Left renal pelvis (tissue), 4 donors: ENCODE measurements at places on chromosomes 3 and 15. TPM values are rescaled to one million over a fixed set of nuclear protein-coding genes. Genes with fewer than 3 reads are reported as not detected.

The ZBED2 gene
- polyA plus RNA-seq = 0.23 TPM

The PLD1 gene
- polyA plus RNA-seq = 12.7 TPM

The CFAP161 gene
- 0.44 TPM for polyA plus RNA-seq

The DAZL gene
- not detected for polyA plus RNA-seq

The EXD1 gene
- not detected for polyA plus RNA-seq

The CAMK1 gene
- 21.4 TPM for polyA plus RNA-seq

The HACL1 gene
- polyA plus RNA-seq = 18.2 TPM

DNA sequence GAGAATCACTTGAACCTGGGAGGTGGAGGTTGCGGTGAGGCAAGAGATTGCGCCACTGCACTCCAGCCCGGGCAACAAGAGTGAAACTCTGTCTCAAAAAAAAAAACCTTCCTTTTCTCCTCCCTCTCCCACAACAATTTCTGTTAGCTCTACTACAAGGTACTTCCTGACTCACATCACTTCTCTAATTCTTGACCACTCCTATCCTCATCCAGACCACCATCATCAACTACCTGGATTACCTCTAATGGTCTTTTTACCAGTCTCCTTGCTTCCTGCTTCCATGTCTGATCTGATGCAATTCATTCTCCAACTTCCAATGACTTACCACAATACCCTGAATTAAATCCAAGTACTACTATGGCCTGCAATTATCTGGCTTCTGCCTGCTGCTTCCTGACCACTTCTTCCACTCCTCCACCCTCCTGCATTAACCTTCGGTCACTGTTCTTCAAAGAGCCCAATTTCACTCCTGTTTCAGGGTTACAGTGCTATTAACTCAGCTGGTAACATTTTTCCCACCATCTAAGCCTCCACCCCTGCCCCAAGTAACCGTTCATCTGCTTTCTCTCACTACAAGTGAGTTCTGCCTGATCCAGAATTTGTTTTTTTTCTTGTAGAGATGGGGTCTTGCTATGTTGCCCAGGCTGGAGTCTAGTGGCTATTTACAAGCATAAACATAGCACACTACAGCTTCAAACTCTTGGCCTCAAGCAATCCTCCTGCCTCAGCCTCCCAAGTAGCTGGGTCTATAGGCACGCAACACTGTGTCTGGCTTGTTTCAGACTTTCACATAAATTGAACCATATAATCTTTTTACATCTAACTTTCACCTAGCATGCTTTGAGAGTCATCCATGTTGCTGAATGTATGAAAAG is 27.8 kb downstream of the DCAF1 start:
- DNase-seq = no peak

DNA sequence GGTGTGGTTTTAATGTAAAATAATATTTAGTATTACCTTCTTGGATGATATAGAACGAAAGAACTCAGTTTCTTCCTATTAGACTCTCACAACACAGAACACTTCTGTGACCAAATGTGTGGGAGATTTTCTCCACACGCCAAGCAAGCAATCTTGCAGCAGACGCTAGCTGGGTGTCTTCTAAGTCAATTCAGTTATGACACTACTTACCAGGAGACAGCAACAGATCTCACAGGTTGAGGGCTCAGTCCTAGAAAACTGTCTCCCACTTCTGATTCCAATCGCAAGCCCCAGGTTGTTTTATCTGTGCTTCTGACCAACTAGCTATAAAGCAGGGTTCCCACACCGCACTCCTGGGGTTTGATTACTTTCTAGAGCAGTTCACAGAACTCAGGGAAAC is 41.2 kb downstream of the HERC1 start:
- no peak for DNase-seq

- DNase-seq = no peak
Measured at GRCh38 chr15:85389772-85390171, 9.4 kb downstream of the AKAP13 start.

DNA sequence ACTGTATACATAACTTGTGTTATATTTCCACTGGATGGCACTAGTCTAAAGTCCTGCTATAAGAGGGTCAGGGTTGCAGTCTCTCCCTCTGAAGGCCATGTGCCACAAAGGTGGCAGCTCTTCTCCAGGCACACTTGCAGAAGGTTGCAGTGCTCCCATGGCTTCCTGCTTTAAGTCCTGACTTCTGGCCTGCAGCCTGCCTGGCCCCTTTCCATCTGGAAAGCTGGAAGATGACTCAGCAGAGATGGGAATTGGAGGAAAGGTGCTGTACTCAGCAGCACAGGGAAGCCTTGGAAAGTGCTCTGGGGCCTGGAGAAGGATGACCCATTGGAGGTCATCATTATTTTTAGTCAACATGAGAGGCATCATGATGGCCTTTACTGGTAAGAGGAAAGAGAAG is 40.9 kb upstream of the MRPL3 start:
- DNase-seq = no peak

DNA sequence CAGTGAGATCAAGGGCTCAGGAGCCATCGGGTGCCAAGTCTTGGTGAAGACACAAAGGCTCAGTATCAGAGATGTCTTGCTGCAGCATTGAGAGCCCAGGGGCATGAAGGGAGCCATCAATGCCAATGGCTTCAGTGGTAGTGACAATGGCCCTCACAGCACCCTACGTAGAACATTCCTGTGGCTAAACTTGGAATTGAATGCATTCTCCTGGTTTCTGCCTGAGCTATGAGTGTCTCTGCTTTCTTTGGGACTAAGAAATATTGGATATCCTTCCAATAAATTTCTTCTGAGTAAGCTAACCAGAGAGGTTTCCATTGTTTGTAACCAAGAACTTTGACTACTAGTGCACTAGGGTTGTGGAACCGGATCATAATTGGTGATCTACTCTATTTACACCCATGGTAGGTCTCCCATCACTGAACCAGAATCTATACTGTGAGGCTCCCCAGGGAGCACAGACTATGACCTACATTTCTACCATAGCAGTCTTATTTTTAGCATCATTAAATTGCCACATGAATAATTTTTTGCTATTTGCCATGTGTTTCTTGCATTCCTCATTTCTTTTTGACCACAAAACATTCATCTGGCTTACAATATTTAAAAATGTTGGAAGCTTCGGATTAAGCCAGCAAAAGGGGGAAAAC is 31.6 kb upstream of the PDZRN3 start:
- no peak for DNase-seq

GRCh38 chr15:39748276-39748675 is 34.4 kb downstream of the FSIP1 start:
- no peak for DNase-seq

DNA sequence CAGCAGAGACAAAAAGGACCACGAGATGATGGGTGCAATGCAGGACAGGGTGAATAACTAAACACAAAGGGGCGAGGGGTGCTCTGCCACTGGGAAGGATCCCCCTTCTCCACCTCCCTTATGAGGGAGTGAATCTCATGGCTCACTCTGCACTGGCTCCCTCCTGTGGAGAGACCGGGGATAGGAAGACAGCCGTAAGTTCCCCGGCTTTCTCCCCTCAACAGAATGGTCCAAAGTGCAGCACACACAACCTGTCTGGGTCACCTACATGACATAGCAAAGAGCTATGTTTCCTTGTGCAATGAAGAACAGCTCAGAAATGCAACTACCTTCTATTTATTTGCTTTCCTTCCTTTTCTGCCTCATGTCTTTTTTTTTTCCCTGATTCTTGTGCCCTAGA is 7.8 kb upstream of the ACSBG1 start:
- no peak for DNase-seq

- DNase-seq = no peak
Measured at GRCh38 chr3:33886015-33886414, 87.6 kb downstream of the PDCD6IP start.

GRCh38 chr15:69760890-69761568 is 308.4 kb downstream of the RPLP1 start:
- no peak for DNase-seq

- no peak for DNase-seq
Measured at GRCh38 chr3:14768182-14768790, 50.5 kb upstream of the FGD5 start.

GRCh38 chr3:111215481-111215880 is 143.9 kb downstream of the NECTIN3 start:
- no peak for DNase-seq

GRCh38 chr3:57158813-57159738 is 6.1 kb downstream of the IL17RD start:
- no peak for DNase-seq

DNA sequence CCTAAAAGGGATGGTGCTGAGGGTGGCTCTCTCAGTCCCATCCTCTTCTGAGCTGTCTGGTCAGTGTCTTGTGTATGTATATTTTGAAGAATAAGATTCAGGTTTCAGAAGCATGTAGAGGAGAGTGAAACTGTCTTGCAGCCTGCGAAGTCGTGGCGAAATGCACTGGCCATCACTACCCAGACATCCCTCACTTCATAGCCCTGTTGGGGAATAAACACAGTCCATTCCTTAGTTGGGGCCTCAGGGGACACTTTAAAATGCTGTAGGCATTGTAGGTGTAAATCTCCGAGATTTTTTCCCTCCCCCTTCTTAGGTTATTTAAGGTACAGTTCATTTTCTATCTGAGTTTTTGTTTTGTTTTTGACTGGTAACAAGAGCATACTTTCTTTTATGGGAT is 93.8 kb downstream of the DNASE1L3 start:
- DNase-seq = no peak
